Ammon's horn (tissue), 1 donor: ENCODE measurements at places on chromosomes 11 and 22.

- no peak for DNase-seq
Measured at GRCh38 chr11:33864479-33864878, 27.4 kb downstream of the LMO2 start.

DNA sequence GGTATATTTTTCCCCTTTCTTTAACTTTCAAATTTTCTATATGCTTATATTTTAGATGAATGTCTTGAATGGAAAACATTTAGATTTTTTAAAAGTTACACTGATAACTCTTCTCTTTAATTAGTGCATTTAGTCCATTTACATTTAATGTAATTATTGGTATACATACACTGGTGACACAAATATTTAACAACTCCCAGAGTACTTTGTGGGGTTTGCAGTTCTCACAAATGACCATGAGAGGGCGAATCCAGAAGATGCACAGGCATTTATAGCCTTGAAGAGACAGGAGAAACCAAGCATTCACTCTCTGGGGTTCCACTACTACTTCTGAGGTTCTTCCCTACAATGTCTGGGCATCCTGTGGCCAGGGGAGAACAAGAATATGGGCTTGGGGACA lies 125.1 kb downstream of the TIMP3 start:
- DNase-seq, result no peak

DNA sequence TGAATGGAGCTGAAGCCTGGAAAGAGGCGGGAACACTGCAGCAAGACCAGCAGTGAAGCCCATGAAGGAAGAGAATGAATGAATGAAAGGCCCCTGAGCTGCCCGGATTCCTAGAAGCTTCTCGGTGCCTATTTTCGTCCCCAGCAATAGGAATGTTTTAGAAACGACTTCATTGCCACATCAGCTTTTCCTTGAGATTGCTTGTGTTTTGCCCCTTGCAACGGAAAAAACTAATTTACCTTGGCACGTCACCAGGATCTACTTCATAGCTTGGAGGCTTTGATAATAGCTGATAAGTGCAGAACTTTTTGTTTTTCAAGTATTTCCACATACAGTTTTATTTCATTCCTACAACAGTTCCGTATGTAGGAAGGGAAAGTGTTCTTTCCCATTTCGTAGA lies 248.9 kb upstream of the NARS2 start:
- no peak for DNase-seq

- no peak for DNase-seq
Measured at GRCh38 chr11:10588904-10589303, 20.4 kb upstream of the LYVE1 start.

DNA sequence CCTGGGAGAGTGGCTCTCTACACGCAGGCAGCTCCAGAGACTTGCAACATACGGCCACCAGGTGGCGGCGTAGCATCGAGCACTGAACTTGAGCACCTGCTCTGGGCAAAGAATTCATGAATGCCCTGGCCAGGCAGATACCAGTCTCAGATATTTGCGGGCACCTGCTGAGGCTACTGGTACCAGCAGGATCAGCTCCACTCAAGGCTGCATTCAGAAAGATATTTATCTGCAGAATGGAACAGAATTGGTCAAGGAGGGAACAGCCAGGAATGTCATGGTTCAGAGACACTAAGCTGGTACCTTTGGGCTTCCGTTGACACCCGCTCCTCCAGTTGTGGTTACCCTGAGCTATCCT lies 10.8 kb upstream of the CCDC86 start:
- peak; percentile 92 for DNase-seq

GRCh38 chr11:112925516-112926310 lies 35.5 kb upstream of the NCAM1 start:
- no peak for DNase-seq

GRCh38 chr11:72639502-72640375 lies 34.5 kb downstream of the PDE2A start:
- DNase-seq, result no peak

GRCh38 chr11:128503245-128503991 lies 83.9 kb downstream of the ETS1 start:
- no peak for DNase-seq

- DNase-seq, result peak; percentile 71
Measured at GRCh38 chr11:1757861-1758610, 5.7 kb downstream of the CTSD start.
